ENCODE measurements at places on chromosomes 7 and 10.

DNA sequence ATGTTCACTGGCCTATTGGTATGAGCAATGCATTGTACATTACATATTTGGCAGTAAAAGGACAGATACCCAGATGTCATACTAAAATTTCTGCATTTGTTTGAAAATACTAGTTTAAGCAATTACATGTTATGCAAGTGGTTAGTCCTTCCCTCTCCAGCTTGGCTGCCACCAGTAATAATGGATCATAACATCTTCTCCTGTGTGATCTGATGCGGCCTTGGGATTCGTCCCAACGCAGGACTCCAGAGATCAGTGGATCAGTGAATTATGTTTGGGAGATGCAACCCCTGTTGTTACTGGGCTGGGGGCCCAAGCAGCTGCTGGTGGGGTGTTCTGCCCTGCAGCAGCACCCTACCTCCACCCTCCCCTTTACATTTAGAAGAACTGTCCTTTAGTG is 11.2 kb upstream of the PDK4 start:
- DNase-seq = peak; percentile 9

GRCh38 chr10:58048936-58049335 is 218.8 kb downstream of the IPMK start:
- DNase-seq = no peak

DNA sequence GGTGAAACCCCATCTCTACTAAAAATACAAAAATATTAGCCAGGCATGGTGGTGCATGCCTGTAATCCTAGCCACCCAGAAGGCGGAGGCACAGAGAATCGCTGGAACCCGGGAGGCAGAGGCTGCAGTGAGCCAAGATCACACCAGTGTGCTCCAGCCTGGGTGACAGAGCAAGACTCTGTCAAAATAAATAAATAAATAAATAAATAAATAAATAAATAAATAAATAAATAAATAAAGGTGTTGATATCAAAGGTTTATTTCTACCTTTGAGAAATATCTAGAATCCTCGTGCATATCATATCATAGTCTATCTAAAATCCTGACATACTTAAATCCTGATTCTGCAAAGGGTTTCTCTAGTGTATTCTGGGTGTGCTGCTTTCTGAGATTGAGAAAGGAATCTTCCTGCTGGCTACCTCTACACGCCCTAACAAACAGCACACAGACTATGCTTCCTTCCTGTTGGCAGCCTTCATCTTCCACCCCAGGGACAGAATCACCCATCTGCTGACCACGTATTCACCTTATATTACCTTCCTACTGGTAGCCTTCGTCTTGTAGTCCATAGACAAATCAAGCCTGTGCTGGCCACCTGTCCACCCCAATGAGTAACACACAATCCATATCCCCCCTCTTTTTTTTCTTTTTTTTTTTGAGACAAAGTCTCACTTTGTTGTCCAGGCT is 8.7 kb downstream of the ABLIM1 start:
- no peak for DNase-seq

DNA sequence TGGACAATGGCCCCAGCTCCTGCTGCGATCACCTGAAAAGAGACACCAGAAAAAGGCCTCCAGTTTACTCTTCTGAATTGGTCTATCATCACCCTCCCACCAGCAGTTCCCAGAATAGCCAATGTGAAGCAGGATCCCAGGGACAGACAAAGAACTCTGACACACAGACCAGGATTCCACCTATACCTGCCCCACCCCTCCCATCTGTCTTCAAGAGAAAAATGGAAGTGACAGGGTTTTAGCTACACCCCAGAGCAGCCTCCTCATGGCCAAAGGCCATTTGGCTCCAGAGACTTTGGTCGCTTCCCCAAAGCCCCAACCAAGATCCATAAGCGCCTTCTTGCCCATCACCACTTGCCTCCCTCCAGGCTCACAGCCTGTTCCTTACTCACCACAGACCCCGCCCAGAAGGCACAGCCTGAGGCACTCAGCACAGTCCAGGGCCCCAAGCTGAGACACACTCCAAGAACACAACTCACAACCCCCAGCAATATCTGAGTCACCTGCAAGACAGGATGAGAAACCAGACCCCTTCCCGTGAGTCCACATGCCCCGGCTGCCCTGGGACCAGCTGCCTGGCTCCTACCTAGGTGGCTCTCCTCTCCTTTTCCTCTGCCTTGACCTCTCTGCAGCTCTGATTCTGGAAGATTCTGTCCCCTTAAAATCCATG is 6.5 kb downstream of the TMEM176B start:
- DNase-seq = no peak

- no peak for DNase-seq
These were observed 8.0 kb downstream of the IKZF1 start for GRCh38 chr7:50312250-50313162.

GRCh38 chr10:88019753-88020152 is 156.3 kb downstream of the PTEN start:
- DNase-seq = no peak
